ENCODE measurements at places on chromosomes 2 and 18. TPM values are rescaled to one million over a fixed set of nuclear protein-coding genes. Genes with fewer than 3 reads are reported as not detected.

OTX1 gene
- total RNA-seq, result 1.8 TPM

ANKRD62 gene
- total RNA-seq, result not detected

KLF7 gene
- 31.8 TPM for total RNA-seq

C2orf76 gene
- 12.6 TPM for total RNA-seq

MDH1B gene
- total RNA-seq, result 1.1 TPM

AGPS gene
- 41.8 TPM for total RNA-seq

KCNS3 gene
- total RNA-seq, result 1.1 TPM

SLC19A3 gene
- total RNA-seq, result 2.3 TPM

GLI2 gene
- total RNA-seq, result 26.1 TPM

OSBPL1A gene
- 14.8 TPM for total RNA-seq

PCARE gene
- not detected for total RNA-seq

PSMA8 gene
- total RNA-seq, result not detected

TSPYL6 gene
- not detected for total RNA-seq

CABLES1 gene
- 19.1 TPM for total RNA-seq

GPR17 gene
- total RNA-seq, result not detected

GALNT5 gene
- 2.5 TPM for total RNA-seq

PLEK gene
- total RNA-seq, result 0.06 TPM

SLC16A14 gene
- total RNA-seq, result 1.6 TPM

SLC9A4 gene
- not detected for total RNA-seq

OR6B2 gene
- total RNA-seq, result not detected

FBXO11 gene
- total RNA-seq, result 41.5 TPM

PDE1A gene
- total RNA-seq, result 0.17 TPM

CACNB4 gene
- total RNA-seq, result 0.15 TPM

DCDC2C gene
- not detected for total RNA-seq

DSC2 gene
- 0.65 TPM for total RNA-seq

IGFBP5 gene
- total RNA-seq, result 0.27 TPM

PLGLB2 gene
- not detected for total RNA-seq

DNER gene
- total RNA-seq, result 11.1 TPM

METTL8 gene
- 31.5 TPM for total RNA-seq

C2orf49 gene
- total RNA-seq, result 15.0 TPM

CUL3 gene
- 65.0 TPM for total RNA-seq

ALPG gene
- 0.45 TPM for total RNA-seq

ITGAV gene
- total RNA-seq, result 80.9 TPM

DLX1 gene
- 2.4 TPM for total RNA-seq

ASB18 gene
- total RNA-seq, result 0.03 TPM

MALL gene
- 166 TPM for total RNA-seq

HOXD8 gene
- total RNA-seq, result 4.8 TPM

CCL20 gene
- 6.2 TPM for total RNA-seq

REG3G gene
- not detected for total RNA-seq

LHCGR gene
- not detected for total RNA-seq

REG1B gene
- total RNA-seq, result not detected

MBD5 gene
- total RNA-seq, result 3.9 TPM

POTEJ gene
- not detected for total RNA-seq

EVA1A gene
- total RNA-seq, result 11.4 TPM

NHEJ1 gene
- 15.8 TPM for total RNA-seq

RAB6C gene
- total RNA-seq, result not detected

SLC9A2 gene
- total RNA-seq, result 3.7 TPM

RAB6D gene
- total RNA-seq, result not detected

CNDP1 gene
- not detected for total RNA-seq

LOXHD1 gene
- not detected for total RNA-seq

GAL3ST2 gene
- total RNA-seq, result 0.13 TPM

GRP gene
- not detected for total RNA-seq

DSG1 gene
- total RNA-seq, result not detected

MAB21L4 gene
- 0.26 TPM for total RNA-seq

MARCHF4 gene
- total RNA-seq, result 27.7 TPM

CIB4 gene
- total RNA-seq, result 0.50 TPM

TMEM247 gene
- total RNA-seq, result not detected

CD8A gene
- total RNA-seq, result 0.34 TPM

CAPN14 gene
- total RNA-seq, result not detected
